Cardiac muscle cell (in vitro differentiated cells and primary cell): ENCODE measurements at places on chromosomes 6 and 20. TPM values are rescaled to one million over a fixed set of nuclear protein-coding genes. Genes with fewer than 3 reads are reported as not detected.
A peak's percentile ranks its signal among the peaks of the same experiment; 100 is the strongest.

BRD2 gene
- 137 and 166 TPM in 2 replicates for polyA plus RNA-seq

TINAG gene
- not detected in 2 replicates for polyA plus RNA-seq

NKX2-4 gene
- not detected in 2 replicates for polyA plus RNA-seq

CFAP206 gene
- polyA plus RNA-seq: 0.40 TPM in 1 of 2 replicates, not detected in the other

GRCh38 chr20:11124849-11125505 lies 451.2 kb upstream of the JAG1 start:
- DNase-seq: no peak

- peak; percentile 45 for DNase-seq
Observed at GRCh38 chr20:17525650-17526049, 5.5 kb downstream of the BFSP1 start.

GRCh38 chr6:74208239-74208638 lies 512.2 kb downstream of the CD109 start:
- no peak for DNase-seq

DNA sequence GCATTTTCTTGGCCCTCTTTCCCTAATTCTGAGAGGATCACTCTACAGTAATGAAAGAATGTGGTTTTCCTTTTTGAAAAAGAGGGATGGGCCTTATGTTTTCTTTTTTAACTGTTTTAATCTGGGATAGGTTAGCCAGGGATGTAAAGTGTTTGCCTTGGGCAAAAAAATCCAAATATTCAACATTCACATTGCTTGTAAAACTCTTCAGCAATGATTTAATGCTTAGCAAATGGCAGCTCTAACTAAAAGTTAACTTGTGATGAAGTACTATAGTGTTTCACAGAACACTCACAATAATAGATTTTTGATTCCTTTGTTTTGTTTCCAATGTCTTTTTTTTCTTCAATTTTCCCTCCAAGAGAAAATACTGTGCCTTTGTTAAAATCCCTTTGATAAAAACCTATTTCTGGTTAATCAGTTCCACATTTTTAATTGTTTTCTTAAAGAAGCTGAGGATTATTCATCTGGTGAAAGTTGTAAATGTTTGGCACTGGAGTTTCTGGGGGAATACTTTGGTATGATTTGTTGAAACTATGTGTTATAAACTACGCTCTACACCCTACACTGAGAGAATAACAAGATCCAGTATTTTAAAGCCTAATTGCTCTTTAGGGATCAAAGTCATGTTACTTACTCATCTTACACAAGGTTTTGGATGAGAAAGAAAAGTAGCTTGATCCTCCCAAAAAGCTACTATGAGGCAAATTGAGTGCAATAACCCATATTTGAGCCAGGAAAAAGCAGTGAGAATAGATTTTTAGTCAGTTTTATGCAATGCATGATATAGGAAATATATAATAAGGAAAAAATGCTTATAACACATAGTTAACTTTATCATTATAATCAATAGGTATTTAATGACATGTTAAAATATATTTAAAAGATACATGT lies 335.8 kb downstream of the EPHA7 start:
- no peak for DNase-seq

- DNase-seq: no peak
Observed at GRCh38 chr6:169395080-169395805, 141.6 kb upstream of the THBS2 start.

GRCh38 chr6:158516098-158516497 lies 43.8 kb upstream of the TMEM181 start:
- DNase-seq: no peak
